ENCODE measurements at places on chromosomes 1 and 21.

DNA sequence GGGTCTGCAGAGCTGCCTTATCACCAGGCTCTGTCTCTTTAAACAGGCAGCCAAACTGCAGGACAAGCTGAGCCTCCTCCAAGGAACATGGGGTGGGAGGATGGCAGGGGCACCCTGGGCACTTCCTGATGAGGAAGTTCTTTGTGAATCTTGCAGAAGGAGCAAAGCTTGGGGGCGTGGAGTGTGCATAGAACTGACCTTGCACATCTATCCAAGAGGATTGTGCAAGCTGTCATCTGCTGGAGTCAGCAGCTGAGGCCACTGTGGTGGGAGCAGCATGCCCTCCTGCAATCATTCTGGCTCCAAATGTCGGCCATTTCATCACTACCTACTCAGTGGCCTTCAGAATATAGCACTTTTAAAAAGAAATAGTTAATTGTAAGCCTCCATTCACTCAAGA, 182.2 kb downstream of the AJAP1 start:
- no peak for DNase-seq

DNA sequence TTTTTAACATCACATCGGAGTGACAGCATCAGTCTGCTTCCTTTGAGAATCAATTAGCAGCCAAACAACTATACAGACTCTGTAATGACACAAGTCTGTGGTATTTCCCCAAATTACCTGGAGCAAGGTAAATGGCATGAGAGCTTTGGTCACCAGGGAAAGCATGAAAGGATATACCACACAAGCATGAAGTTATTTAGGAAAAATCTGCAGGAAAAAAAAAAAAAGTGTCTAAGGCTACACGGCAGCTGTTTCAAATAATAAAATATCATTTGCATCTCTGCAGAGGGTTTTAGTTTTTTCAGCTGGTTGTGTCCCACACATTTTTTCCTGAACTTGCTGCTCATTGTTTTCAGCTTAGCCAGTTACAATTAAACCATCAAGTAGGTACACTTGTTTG, 234.7 kb downstream of the TTLL7 start:
- no peak for DNase-seq

GRCh38 chr1:98034505-98034904, 113.7 kb upstream of the DPYD start:
- peak; percentile 67 for DNase-seq

GRCh38 chr1:211198880-211199279, 60.3 kb upstream of the RCOR3 start:
- no peak for DNase-seq

- no peak for DNase-seq
These were observed 292.9 kb downstream of the PLPP3 start for GRCh38 chr1:56286506-56286905.

DNA sequence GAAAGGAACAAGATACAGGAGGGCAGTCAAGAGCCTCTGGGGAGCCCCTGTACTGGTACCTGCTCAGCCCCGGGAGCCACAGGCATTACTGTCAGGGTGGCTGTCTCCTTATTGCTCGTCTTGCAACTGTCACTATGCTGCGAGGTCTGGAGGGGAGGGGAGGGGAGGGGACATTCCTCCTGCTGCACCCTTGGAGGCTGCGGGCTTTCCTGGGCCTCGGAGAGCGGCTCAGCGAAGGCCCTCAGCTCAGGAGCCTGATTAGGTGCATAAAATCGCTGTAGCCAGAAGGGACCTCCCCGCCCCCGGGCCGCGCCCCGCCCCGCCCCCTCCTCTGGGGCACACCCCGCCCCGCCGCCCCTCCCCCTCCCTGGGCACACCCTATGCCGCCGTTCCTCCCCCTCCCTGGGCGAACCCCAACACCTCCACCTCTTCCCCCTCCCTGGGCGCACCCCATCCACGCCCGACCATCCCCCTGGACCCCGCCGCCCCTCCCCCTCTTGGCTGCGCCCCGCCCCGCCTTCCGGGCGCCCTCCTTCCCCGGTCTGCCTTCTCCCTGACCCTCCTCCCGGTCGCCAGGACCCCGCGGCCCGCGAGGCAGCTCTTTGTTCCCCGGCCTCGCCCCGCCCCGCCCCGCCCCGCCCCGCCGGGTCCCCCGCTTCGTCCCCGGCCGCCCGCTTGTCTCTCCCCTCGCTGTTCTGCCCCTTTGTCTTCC, 35.5 kb downstream of the CACHD1 start:
- DNase-seq, result no peak

- DNase-seq, result no peak
These were observed 27.4 kb upstream of the GJA9 start for GRCh38 chr1:38908821-38909220.

DNA sequence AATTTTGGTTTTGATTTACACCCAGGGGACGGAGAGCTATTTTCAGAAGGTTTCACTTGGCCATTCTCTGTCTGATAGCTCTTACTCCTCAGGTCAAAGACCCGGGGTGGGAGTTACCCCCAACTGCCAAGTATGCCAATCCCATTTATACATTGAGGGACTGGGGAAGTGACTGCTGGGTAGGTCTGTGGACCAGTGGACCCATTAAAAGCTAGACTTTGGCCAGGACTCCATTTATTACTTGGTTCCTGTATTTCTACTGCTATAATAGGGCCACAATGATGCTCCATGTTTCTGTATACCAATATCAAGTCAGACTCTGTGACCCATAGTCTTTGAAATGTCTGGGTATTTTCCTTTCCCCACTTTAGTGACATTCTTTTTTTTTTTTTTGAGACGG, 14.6 kb downstream of the ZFYVE9 start:
- no peak for DNase-seq

DNA sequence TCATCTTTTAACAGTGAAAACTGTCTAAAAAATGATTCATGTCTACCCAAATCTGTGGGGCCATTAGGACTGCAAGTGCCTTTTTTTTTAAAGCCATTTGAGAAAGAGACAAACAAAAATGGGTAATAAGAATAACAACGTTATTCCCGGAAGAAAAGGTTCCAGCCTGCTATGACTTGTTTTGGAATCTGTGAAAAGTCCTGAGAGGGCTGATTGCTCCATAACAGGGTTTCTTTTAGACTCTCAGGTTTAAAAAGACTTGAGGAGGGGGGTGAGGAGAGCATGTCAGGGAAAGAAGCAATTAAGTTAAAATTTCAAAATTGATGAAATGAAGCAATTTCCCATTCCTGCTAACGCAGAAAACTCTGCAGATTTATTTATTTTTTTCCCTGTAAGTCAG, 56.4 kb downstream of the CACHD1 start:
- DNase-seq, result no peak

GRCh38 chr1:184940226-184940625, 34.1 kb downstream of the NIBAN1 start:
- peak; percentile 18 for DNase-seq

- DNase-seq, result no peak
These were observed 57.5 kb downstream of the PCP4 start for GRCh38 chr21:39924577-39925308.

DNA sequence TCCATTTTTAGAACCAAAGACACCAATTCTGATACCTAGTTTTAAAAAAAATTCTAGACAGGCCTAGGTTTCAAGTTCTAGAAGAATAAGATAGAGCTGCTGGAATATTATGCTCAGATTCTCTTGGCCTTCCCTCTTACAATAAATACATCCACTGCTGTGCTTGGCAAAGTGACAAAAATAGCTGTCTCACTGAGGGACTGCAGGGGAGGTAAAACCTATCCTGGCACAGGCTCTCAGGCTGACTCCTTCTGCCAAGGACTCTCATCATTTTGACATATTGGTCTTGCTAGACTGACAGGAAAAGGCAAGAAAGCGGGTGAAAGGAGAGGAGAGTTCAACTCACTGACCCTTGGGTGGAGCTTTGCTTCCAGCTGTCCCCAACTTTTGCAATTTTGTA, 197.0 kb upstream of the LHX8 start:
- DNase-seq, result no peak

- DNase-seq, result no peak
These were observed 14.1 kb downstream of the MTR start for GRCh38 chr1:236809148-236809547.

GRCh38 chr1:201060586-201060985, 37.1 kb upstream of the KIF21B start:
- no peak for DNase-seq

- DNase-seq, result no peak
These were observed 2.0 kb upstream of the PCBP3 start for GRCh38 chr21:45641480-45642035.

DNA sequence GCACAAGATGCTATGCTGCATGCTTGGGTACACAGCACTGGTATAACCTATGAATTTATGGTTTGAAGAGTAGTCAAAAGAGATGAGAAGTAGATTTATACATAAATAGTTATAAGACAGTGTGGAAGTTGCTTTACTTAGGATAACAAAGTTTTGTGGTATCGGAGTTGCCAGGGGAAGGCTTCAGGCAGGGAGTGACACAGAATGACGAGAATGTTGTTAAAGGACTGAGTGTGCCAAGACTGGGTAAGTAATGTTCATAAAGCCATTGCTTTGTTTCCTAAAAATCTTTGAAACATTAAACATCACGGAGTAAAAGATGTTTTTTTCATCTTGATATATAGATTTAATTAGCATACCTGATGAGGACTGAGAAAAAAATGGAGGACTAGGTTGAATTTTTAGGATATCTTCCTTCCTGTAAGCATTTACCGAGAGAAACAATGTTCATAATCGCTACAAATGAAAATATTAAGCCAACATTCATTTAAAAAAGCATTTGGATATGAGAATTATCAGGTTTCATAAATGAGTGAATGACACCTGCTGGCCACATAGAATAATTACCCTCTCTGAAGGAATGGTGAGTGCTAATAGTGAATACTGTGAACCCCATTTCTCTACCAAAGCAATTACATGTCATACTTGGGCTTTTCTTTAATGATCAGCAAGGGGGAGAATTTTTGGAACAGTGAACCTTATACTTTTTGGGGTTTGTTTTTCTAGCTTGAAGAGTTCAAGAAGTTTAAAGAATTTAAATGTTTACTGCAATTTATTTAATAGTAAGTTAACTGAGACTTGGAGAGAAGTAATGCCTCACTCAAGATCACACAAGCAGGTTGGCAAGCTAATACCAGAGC, 28.4 kb downstream of the EXTL2 start:
- DNase-seq, result peak; percentile 77

GRCh38 chr1:36096500-36097432, 8.1 kb downstream of the ADPRS start:
- DNase-seq, result no peak

DNA sequence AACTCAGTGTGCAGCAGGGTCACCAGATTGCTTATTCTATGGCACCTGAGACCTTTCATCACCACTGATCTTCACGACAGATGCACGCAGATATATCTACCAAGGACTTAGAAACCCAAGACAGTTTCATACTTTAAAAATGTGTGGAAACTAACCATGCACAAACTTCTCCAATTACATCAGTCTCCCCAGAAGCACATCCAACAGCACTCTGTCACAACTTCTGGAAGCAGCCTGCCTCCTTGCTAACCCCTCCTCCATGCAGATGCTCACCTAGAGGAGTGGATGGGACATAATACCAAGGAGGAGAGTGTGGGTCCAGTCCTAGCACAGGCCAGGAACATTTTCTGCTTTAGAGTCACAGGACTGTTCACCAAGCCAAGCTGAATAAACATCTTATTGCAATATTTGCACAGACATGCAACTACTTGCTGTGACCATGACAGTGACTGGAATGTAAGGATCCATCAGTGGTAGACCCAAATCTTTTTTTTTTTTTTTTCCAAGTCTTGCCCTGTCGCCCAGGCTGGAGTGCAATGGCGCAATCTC, 69.4 kb downstream of the HIVEP3 start:
- no peak for DNase-seq

- no peak for DNase-seq
These were observed 35.7 kb downstream of the PTGFR start for GRCh38 chr1:78526496-78526895.

DNA sequence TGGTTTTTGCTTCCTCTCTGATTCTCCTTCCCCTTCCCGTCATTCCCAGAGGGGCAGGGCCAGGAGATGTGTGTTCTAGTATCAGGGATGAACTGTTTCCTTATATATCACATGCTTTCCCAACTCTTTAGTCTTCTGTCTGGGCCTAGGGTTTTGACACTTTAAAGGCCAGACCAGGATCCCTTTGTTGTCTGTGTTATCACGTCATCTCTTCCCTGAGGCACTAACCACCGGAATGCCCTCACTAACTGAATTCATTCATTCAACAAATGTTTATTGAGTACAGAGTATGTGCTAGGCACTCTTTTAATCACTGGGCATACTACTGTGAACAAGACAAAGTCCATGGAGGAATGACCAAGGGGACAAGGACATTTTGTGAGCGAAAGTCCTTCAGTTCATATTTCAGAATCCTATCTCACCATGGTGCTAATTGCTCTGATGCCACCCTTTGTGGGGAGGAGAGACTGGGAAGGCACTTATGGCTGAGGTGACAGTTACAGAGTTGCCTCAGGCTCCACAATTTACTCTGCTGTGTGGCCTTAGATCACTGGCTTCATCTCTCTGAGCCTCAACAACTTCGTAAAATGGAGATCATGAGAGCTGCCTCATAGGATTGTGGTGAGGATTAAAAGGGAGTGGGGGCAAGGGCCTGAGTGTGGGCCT, 12.0 kb upstream of the ZNF362 start:
- no peak for DNase-seq

- no peak for DNase-seq
These were observed 171.5 kb upstream of the IRF2BP2 start for GRCh38 chr1:234781241-234782065.

GRCh38 chr1:193806079-193807048, 620.0 kb upstream of the B3GALT2 start:
- no peak for DNase-seq

DNA sequence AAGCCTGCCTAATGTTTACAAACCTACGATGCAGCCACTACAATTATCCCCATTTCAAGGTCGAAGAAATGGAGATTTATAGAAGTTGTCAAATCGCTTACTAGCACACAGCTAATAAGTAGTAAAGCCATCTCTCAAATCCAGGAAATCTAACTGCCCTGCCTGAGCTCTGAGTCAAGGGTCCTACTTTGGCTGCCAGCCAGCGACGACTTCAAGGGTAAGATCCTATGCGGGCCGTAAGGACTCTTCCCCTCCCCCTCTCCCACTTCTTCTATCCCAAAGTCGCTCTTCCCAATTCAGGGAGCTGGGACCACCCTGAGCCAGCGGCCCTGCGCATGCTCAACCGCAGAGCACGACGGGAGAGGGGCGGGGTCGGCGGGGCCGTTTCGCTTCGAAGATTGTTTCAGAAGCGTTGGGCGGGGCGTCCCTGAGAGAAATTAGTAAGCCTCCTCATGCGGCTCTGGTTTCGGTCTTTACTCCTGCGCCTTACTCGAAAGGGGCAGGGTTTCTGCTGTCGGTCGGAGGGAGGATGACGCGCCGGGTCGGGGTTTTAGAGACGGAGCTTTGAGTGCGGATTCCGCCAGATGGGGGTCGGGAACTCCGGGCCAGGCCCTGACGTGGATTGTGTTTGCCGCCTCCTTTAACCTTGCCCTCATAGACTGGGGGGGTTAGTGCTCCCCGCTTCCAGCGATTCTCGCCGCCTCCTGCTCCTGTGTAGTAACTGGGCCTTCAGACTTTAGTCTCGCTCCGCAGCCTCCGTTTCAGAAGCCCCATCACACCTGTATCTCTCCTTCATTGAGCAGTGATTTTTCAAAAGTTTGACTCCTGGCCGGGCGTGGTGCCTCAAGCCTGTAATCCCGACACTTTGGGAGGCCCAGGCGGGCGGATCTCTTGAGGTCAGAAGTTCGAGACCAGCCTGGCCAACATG, at the start of gene ZMYM1:
TSS of gene ZMYM1 (plus strand) at position 383 of the 928 bp plus-strand sequence. CDS start 14,603 bp downstream, outside the sequence.
- DNase-seq, result peak; percentile 84

All from fibroblast of the aortic adventitia (primary cell).